SIG-M5 (cell line): ENCODE measurements at places on chromosomes 3 and 15.

DNA sequence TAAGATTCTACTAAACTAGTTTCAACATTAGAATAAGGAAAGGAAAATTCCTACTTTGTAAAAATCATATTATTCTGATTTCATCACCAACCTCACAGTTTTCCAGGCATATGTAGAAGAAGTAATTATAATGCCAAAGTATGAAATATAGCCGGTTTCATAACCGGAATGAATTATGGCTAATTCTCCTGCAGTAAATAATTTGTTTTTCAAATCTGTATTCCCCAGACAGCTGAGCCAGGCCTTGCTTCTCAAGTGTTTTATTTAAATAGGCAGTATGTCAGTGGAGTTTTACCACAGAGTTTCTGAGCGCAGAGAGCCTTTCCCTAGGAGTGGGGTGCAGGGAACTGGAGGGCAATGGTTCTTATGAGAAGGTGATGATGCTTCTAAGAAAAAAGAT lies 8.7 kb upstream of the CPA3 start:
- no peak for DNase-seq

DNA sequence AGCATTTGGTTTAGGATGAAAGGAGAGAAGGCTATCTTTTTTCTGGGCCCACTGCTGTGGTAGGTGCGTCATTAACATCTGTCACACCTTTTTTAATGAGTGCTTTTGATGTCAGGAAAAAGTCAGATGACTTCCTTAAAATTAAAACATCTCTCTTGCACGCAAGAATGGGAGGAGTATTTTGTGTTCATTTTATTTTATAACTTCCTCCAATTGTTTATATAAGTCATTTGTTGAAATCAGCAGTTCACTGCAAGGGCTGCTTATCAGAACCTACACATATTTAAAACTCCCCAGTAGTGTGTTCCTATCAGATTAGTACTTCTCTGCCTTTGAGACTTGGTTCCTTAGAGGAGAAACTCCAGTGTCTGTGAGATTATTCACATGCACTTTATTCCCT lies 143.8 kb downstream of the NEO1 start:
- DNase-seq, result no peak

DNA sequence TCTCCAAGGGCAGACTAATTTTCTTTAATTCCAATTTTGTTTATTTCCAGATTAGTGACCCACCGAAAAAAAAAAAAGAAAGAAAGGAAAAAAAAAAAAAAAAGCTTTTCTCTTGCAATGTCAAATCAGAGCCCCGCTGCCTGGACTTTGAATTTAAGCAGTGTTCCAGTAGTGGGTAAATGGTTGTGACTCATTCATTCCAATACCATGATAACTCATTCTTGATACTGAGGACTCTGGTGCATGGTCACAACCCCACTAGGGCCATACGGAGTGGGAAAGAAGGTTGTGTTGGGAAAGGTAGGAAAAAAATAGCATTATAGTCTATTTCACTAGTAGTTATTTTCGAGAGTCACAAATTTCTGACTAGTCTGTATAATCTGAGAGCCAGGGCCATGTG lies 59.1 kb upstream of the COL8A1 start:
- DNase-seq, result no peak

- no peak for DNase-seq
Observed at GRCh38 chr15:38941399-38941953, 376.9 kb upstream of the RASGRP1 start.

GRCh38 chr3:52596658-52597265 lies 60.4 kb downstream of the UQCC5 start:
- DNase-seq, result no peak
